ENCODE measurements at places on chromosomes 2 and 18.

- DNase-seq: no peak
Observed at GRCh38 chr2:155095613-155096012, 397.1 kb downstream of the KCNJ3 start.

DNA sequence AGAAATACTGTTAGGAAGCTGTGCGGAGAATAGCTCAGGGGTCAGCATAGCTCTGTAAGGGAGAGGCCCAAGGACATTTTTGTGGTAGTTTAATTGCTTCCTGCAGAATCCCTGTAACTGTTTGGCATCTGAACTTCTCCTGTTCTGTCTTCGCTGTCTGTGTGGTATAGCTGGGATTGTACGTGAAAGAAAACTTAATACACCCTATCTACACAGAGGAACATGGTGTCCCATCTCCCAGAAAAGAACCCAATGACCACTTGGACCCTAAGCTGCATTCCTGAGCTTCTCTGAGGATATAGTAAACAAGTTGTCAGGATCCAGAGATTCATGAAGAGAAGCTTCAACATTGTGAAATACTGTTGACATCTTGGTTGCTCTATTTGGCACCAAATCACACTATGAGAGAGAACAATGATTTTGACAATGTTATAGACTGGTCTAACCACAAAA, 81.3 kb downstream of the CDC42EP3 start:
- DNase-seq: no peak

DNA sequence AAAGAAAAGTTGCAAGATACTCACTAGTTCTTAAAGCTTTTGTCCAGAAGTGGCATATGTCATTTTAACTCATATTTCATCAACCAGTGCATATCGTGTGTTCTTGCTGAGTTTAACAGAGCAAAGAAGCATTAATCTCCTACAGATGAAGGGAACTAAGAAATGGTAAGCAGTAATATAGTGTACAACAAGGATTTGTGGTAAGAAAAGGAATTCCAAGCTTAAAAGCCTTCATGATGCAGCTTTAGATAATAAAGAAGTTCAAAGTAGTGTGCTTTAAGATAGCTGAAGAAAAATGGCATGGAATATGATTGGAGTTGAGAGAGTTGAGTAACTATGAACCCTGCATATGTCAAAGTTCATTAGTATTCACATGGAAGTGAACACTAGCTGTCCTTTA, 649.8 kb upstream of the FSHR start:
- DNase-seq: no peak

- no peak for DNase-seq
Observed at GRCh38 chr2:209470-209869, 54.4 kb downstream of the SH3YL1 start.

- DNase-seq: no peak
Observed at GRCh38 chr2:217799563-217800432, 203.0 kb downstream of the TNS1 start.

GRCh38 chr2:27689424-27689823, 25.7 kb downstream of the SLC4A1AP start:
- DNase-seq: peak; percentile 54

GRCh38 chr18:29146068-29146467, 969.1 kb upstream of the CDH2 start:
- DNase-seq: no peak

DNA sequence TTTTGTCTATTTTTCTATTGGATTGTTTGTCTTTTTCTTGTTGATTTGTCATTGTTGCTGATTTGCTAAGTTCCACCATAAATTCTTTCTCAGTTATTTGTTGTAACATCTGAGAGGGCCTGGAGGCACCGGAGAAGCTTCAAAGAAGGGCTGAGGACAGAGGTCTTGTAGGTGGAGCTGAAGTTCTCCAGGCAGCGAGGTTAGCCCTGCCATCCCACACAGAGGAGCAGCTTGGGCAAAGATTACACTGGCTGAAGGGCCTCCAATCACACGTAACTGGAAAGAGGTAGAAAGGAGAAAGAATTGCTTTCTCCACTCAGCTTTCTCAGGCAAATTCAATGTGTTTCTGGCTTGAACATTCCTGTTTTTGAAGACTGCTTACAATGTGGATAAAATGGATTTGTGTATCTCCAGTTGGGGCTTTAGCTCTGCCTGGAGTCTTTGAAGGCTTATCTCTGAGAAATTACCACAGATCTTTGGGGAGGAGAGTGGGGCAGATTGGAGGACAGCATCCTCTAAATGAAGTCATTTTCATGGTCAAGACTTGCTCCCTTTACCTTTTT, 21.1 kb upstream of the EMILIN2 start:
- no peak for DNase-seq

DNA sequence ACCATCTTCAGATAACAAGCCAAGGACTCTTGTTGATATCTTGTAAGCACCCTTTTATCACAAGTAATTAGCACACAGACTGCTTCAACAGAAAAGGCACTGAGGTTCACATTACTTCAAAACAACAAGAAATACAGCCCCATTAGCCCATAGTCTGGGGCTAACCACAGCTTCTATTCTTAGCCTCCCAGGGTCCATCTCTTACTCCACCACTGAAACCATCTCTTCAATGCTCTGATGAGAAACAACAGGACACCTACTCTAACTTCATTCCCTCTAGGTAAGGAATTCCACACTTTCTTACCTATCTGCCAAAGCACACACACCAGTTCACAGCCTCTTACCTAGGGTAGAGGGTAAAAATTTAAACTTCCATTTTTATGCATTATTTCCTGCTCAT, 26.4 kb upstream of the CYTIP start:
- no peak for DNase-seq

- DNase-seq: peak; percentile 7
Observed at GRCh38 chr18:79569720-79570119, 109.9 kb upstream of the CTDP1 start.

DNA sequence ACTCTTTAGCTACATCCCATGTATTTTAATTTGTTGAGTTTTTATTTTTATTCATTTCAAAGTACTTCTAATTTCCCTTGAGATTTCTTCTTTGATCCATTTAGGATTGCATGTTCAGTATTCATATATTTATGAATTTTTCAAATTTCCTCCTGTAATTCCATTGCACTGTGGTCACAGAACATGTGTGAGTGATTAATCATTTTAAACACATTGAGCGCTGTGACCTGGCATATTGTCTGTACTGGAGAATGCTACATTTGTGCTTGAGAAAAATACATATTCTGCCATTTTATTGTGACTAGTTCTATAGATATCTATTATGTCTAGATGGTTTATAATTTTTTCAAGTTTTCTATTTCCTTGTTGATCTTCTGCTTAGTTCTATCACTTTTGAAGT, 353.7 kb downstream of the RAD51AP2 start:
- peak; percentile 30 for DNase-seq

DNA sequence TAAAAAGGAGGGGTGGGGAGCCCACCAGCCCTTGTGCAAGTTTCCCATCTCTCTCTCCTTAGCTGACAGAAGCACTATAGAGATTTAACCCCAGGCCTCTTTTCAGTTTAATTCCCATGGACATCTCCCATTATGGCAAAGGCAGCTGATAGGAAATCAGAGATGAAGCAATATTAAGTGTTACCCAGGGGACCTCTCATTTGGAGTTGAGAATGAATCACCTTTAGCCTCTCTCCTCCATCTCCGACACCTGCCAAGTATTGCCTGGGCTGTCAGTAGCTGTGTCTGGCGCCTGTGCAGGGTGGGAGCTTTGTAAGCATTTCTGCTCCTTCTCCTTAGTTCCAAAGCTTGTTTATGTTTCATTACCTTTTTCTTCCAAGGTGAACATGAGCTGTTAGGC, 109.0 kb downstream of the AQP4 start:
- no peak for DNase-seq

DNA sequence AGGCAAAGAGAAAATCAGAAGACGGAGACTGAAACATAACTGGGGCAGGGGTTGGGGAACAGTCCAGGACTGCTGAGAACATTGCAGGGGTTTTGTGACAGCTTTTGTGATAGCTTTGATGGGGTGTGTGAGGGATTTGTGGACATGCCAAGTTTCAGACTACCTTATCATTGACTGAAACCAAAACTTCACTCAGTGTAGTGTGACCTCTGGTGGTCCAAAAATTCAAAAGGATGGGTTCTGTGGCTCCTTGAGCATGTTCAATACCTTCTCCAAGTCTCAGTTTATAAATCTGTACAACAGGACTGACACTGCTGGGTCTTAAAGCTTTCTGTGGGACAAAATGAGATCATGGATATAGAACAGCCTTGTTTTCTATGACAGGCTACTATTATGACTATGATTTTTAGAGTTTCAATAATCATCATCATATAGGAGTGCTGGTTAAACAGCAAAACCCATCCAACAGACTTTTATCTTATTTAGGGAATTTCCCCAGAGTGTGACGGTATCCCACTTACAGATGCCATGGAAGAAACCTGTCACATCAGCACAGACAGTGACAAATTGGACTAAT, 259.2 kb upstream of the SLC14A2 start:
- no peak for DNase-seq

DNA sequence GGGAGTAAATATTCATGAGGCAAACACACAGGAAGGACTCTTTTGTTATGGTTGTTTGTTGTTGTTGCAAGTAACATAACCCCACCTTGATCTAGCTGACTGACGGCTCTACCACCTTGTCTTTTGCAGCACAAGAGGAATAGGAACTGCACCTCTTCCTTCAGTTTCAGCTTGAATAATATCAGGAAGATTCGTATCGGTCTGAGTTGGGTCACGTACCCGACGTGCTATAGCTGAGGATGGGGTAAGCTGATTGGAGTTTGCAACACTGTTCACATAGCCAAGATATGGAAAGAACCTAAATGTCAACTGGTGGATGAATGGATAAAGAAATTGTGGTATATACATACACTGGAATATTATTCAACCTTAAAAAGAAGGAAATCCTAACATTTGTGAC, 14.5 kb upstream of the IL1RN start:
- DNase-seq: no peak

Data from foreskin keratinocyte (primary cell).